Sigmoid colon (tissue), 7 donors: ENCODE measurements at places on chromosomes 5 and 9. TPM values are rescaled to one million over a fixed set of nuclear protein-coding genes. Genes with fewer than 3 reads are reported as not detected.

DNA sequence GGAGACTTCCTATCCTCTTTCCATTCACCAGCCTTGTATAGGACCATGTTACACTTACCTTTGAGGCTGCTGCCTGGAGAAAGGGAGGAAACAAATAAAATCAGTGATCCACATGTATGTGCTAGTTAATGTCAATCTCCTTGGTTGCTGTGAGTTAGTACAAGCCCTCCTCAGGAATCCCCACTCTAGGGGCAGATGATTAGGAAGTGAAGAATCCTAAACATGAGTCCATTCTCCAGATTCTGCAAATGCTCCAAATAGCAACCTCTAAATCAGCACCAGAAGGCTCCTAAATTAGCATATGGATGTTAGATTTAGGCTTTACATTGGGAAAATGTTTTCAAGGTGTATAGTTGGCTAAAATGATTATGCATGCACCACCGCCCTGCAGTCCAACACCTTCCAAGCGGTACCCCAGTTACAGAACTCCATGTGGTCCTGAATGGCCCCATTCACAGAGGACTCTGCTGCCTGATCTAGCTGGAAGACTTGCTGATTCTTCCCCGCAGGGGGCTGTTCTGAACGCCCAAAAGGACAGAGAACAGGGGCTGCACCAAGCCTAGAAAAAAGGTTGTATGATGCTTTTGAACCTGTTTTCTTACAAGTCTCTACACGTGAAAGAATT, 123.2 kb downstream of the TLE1 start:
- no peak for DNase-seq

GRCh38 chr9:112013266-112013665, 116.7 kb downstream of the UGCG start:
- no peak for DNase-seq

- DNase-seq, result no peak
These were observed 191.5 kb downstream of the CFAP90 start for GRCh38 chr5:7659420-7659819.

Gene OBP2B
- not detected for polyA plus RNA-seq

Gene INSL4
- polyA plus RNA-seq, result not detected

GRCh38 chr9:130931508-130932254, 7.4 kb downstream of the FIBCD1 start:
- DNase-seq, result no peak

DNA sequence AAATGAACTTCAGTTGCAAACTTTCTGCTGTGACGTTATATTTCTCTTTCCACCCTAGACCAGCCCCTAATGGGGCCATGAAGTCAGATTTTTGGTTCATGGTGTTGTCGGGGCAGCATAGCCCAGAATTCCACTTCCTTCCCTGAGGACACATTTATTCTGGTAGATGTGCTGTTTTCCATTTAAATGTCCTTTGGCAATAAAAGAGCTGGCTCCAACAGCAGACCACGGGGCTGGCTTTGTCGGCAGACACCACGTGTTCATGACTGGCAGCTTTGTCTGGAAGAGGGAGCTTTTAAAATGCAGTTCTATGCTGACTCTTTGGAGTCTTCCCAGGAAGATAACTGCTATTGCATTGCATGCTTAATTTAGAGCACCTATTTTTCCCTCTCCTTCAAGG, 17.6 kb upstream of the LCP2 start:
- peak; percentile 94 for DNase-seq

DNA sequence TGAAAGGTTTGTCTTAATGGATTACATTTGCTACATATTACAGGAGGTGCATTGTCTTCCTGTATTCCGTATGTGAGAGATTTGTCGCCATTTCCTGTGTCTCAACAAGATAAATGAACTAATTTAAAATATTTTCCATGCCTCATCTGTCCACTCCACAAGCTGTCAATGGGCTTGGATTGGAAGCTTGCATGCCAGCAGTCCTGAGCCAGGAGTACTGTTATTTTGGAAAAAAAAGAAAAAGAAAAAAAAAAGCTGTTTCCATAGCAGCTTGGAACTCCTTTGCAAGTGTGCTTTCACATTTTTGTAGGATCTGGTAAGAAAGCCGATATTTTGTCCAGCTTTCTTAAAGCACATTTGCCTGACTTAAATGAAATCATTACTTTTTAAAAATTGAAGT, 330.8 kb downstream of the KDM4C start:
- DNase-seq, result no peak

GRCh38 chr5:159184858-159185381, 24.4 kb downstream of the RNF145 start:
- DNase-seq, result no peak

DNA sequence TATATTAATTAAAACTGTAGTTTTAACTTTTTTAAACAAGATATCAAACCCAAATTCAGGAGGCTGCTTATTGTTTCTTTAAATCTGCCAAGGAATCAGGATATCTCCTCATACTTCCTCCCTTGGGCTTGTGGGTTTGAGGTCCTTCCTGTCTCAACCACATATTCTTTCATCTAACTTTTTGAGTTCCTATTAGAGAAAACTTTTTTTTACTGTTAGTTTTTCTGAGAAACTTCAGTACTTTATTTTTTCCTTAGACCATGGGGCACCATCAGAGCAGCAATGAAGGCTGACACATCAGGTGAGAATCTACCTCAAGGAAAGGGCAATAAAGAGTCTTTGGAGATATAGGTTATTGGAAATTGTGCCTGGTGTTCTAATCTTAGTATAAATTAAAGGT, 56.7 kb downstream of the TSSK1B start:
- DNase-seq, result no peak

GRCh38 chr9:35254237-35254636, 92.4 kb downstream of the UNC13B start:
- no peak for DNase-seq

DNA sequence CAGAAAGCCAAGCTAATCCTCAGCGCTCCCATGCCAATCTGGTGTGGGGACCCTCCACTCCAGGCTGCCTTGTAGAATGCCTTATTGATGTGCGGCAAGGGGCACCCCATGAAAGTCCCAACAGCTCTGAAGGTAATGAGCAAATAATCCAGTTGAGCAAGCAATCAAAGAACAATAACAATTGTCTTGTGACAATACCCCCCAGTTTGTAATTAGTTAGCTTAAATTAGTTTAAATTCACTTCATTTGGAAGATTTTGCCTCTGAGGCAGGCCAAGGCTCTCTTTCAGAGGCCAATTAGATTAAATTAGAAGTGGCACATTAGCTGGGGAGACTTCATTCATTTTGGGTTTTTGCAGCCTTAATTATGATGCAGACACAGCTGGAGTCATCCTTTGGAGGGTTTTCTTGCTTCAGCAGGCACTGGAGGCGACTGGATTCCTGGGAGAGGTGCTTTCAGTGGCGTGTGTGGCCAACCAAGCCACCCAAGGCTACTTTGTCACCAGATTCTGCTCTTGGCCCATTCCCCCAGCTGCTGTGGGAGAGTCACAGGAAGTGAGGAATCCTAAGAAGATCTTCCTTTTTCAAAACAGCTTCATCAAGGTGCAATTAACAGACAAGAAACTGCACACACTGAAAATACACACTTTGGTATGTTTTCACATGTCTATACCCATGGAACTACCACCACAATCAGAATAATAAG, 17.9 kb upstream of the FBP1 start:
- no peak for DNase-seq

DNA sequence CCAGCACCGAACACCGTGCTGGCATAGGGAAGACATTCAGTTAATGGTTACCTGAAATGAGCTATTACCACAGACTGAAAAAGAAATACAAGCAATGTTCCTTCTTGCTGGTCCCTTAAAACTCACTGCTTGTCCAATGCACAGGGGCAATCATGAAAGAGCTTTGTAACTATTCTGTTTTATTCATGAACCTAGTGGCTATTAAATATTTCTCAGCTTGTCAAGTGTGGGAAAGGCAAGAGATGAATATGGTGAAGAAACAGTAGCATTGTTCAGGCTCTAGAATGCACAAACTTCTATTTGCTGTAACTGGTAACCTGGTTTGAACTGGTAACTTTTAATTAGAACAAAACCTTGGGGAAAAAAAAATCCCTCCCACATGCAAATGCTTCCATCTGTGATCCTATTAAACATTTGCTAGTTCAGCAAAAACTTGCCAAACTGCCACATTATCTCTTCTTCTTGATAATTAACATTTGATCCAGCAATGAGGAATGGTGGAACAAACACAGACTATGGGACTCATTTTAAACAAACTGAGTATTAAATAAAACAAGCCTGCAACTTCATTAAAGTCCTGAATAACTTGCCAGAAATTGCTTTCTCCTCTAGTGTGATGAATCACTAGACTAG, 36.1 kb downstream of the YIPF5 start:
- no peak for DNase-seq
